ENCODE measurements at places on chromosomes 12 and 14.

DNA sequence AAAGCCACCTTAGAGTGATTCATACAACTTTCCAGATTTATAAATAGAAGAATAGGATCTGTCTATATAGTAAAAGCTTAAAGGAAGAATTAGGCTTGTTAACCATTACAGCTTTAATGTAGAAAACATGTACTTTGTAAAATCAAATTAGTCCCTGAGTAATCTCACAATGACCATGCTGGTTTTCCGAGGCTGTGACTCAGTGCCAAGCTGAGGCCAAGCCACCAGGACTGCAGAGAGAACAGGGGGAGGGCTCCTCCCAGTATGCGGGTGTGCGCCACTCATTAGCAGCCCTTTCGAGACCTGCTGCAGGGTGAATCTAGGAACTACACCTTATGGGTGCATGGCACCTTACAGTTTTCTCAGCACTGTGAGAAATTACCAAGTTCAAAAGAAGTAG is 167.0 kb downstream of the EFCAB11 start:
- no peak for DNase-seq

DNA sequence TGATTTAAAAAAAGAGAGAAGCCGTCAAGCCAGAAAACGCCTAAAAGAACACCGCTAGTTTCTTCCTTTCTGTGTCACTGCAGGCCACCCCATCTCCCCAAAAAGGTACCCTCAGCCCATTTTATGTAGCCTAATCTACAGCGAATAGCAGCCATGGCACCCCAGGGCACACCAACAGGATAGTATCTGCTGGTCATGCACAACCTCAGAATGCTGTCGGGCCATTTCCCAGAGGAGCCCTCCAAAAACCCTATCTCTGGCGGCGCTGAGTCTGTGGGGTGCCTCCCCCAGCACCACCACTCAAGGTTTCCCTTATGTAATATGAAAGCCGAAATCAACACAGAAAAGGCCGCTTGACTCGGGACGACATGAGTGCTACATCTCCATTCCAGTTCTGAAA is 98.9 kb downstream of the BCL11B start:
- DNase-seq = no peak

GRCh38 chr14:105247715-105248367 is 492 bp upstream of the BTBD6 start:
- no peak for DNase-seq

DNA sequence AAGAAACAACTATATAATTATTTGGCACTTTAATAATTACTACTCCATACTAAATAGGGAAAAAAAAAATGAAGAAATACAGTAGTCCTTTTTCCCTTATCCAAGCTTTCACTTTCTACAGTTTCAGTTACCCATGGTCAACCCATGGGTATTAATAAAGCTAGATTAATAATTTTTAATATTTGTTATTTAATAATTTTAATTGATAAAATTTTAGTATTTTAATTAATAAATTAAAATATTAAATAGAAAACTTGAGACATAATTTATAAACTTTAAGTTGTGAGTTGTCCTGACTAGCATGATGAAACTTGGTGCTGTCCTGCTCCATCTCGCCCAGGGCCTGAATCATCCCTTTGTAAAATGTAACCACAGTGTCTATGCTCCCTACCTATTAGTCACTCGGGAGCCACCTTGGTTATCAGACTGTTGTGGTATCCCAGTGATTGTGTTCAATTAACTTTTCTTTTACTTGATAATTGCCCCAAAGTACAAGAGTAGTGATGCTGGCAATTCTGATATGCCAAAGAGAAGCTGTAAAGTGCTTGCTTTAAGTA is 71.8 kb downstream of the PAWR start:
- peak; percentile 28 for DNase-seq

DNA sequence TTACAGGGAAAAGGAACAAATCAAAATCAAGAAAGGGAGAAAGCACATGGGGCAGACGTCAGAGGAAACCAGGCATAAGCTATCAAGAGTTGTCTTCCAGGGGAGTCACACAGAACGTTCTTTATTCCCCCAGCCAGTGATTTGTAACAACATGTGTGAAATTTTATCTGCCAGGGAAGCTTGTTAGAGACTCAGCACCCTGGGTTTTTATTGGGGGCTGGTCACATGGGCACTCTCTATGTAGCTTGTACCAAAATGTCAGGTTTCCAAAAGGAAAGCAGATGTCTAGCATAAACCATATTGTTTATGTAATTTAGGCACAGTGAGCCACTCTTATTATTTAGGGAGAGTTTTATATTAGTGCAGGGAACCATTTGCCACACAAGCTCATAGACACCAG is 440.4 kb upstream of the DCN start:
- no peak for DNase-seq

- no peak for DNase-seq
Measured at GRCh38 chr14:65259000-65259399, 153.5 kb upstream of the FUT8 start.

GRCh38 chr12:16789204-16789790 is 183.3 kb upstream of the LMO3 start:
- DNase-seq = no peak

GRCh38 chr14:20278414-20278813 is 27.3 kb downstream of the TTC5 start:
- DNase-seq = no peak

DNA sequence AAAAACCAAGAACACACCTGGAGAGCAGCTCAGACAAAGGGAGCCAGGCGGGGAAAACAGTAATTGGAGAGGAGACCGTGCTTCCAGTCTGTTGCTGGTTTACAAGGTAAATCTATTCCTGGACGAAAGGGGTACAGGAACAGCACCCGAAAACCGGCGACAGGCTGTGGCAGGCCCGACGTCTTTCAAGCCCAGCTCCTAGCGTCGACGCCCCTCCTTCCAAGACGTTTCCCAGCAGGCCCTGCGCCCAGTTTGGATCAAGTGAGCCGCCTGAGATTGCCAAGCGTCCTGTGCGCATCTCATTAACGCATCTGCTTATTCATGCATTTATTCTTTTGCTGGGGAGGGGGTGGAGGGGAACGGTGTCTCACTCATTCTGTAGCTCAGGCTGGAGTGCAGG is 1.4 kb downstream of the C12orf56 start:
- DNase-seq = no peak

GRCh38 chr12:41497409-41497808 is 309.3 kb downstream of the PDZRN4 start:
- no peak for DNase-seq

- DNase-seq = no peak
Measured at GRCh38 chr14:77102154-77102553, 4.1 kb downstream of the CIPC start.

DNA sequence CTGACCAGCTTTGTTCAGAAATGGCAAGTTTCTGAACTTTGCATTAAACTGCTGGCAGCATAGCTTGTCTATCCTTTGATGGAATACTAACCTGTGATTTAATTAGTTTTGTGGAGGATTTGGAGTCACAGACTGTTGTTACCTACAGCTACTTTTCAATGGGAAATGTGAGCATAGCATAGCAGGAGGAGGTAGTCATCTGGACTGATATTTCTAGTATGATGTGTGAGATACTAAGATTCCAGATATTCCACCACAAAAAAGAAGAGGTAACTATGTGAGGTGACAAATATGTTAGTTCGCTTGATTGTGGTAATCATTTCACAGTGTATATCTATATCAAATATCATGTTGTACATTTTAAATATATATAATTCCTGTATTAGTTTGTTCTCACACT is 833.0 kb downstream of the SLC6A15 start:
- peak; percentile 44 for DNase-seq
